ENCODE measurements at places on chromosomes 16 and 17.

DNA sequence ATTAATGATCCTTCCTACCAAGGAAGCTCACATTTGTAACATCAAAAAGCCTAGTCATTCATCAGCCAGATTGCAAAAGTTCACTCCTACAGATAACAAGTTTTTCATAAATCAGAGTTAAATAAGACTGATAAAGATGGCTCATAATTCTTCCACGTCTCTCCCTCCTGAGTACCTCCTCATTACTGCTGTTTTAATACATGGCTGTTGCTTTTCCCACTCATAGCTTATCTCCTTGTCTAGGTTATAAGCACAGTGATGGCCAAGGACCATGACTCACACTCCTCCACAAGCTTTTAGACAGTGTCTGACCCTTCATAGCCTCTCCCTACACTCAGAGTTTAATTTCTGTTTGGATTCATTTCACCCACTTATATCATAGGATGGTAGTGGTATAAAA is 100.9 kb upstream of the MON1B start:
- H3K27ac ChIP-seq = no peak overlapping the region
- no peak for DNase-seq
- H3K36me3 ChIP-seq = no peaks in the 10 kb centered on the region
- H3K27me3 ChIP-seq = no peaks in the 10 kb centered on the region
- no peaks in the 10 kb centered on the region for H3K4me1 ChIP-seq
- H3K4me3 ChIP-seq = no peak overlapping the region

DNA sequence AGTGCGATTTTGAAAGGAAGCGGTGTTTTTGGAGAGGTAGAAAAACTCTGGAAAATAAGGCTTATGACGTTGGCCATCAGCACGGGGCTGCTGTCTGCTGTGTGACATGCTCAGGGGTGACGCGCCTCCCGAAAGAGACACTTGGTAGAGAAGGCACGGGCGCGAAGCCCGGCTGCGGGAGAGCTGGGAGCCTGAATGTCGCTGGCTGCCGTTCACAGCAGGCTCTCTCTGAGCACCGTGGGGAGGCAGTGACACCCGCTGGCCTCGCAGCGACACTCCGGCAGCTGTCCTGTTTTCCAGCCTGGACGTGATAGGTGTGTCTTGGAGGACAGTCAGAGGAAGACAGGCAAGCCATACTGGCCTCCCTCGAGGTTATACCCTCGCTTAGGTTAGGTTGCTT is 759.1 kb upstream of the RBFOX1 start:
- H3K27me3 ChIP-seq = no peaks in the 10 kb centered on the region
- no peaks in the 10 kb centered on the region for H3K36me3 ChIP-seq
- no peak for DNase-seq
- no peaks in the 10 kb centered on the region for H3K4me1 ChIP-seq
- no peak overlapping the region for H3K4me3 ChIP-seq

- no peak overlapping the region for H3K4me3 ChIP-seq
- H3K4me1 ChIP-seq = no peaks in the 10 kb centered on the region
- no peak for DNase-seq
- no peak overlapping the region for H3K27ac ChIP-seq
- no peaks in the 10 kb centered on the region for H3K36me3 ChIP-seq
These were observed 43.6 kb downstream of the TOM1L2 start for GRCh38 chr17:17928398-17929287.

GRCh38 chr16:70706948-70707465 is 21.2 kb upstream of the MTSS2 start:
- no peak for DNase-seq
- H3K4me3 ChIP-seq = no peak overlapping the region
- H3K27me3 ChIP-seq = no peaks in the 10 kb centered on the region
- no peaks in the 10 kb centered on the region for H3K4me1 ChIP-seq
- no peak overlapping the region for H3K27ac ChIP-seq
- H3K36me3 ChIP-seq = no peaks in the 10 kb centered on the region

DNA sequence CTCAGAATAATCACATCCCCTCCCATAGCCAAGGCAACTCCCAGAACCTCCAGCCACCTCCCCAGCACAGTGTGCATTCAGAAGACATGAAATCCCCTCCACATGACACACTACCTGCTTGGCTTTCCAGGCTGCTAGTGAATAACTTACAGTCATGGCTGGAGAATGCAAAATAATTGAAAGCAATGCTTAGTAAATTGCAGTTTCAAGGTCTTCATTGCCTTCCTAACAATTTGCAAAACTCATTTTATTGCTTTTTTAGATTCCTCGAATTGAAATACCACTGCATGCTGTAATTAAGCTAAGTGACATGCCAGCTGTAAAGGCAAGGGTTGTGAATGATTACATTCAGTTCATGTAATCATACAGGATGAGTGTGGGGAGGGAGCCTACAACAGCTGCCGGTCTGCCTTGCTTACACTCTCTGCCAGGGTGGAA is 29.0 kb upstream of the HOXB13 start:
- no peak for DNase-seq
- H3K27ac ChIP-seq = no peak overlapping the region
- no peaks in the 10 kb centered on the region for H3K36me3 ChIP-seq
- H3K4me3 ChIP-seq = no peak overlapping the region

- H3K27me3 ChIP-seq = no peaks in the 10 kb centered on the region
- peaks cover 32% of the 10 kb centered on the region for H3K4me1 ChIP-seq
- H3K36me3 ChIP-seq = peaks cover 49% of the 10 kb centered on the region
- H3K4me3 ChIP-seq = peak within 1 kb of the TSS; percentile 98
- peak; percentile 87 for DNase-seq
- H3K27ac ChIP-seq = peak within 1 kb of the TSS; percentile 95
These were observed at the start of gene CD2BP2 for GRCh38 chr16:30355144-30355953. TSS of gene CD2BP2 (minus strand) at chr16:30355308. CDS start at chr16:30354681, 627 bp downstream.

- no peaks in the 10 kb centered on the region for H3K27me3 ChIP-seq
- no peak overlapping the region for H3K4me3 ChIP-seq
- peak overlapping the region; percentile 14 for H3K27ac ChIP-seq
- DNase-seq = no peak
- peaks cover 55% of the 10 kb centered on the region for H3K4me1 ChIP-seq
- peaks cover 30% of the 10 kb centered on the region for H3K36me3 ChIP-seq
These were observed 10.9 kb downstream of the HSPB9 start for GRCh38 chr17:42133461-42134041.

- H3K27ac ChIP-seq = peak overlapping the region; percentile 85
- DNase-seq = peak; percentile 76
- no peaks in the 10 kb centered on the region for H3K36me3 ChIP-seq
- no peaks in the 10 kb centered on the region for H3K27me3 ChIP-seq
- H3K4me1 ChIP-seq = peaks cover 53% of the 10 kb centered on the region
These were observed 1.2 kb upstream of the HEXIM1 start for GRCh38 chr17:45146890-45147580.

GRCh38 chr17:5563456-5563855 is 20.9 kb downstream of the NLRP1 start:
- no peak overlapping the region for H3K27ac ChIP-seq
- H3K4me1 ChIP-seq = no peaks in the 10 kb centered on the region
- no peak for DNase-seq
- peaks cover 48% of the 10 kb centered on the region for H3K36me3 ChIP-seq

DNA sequence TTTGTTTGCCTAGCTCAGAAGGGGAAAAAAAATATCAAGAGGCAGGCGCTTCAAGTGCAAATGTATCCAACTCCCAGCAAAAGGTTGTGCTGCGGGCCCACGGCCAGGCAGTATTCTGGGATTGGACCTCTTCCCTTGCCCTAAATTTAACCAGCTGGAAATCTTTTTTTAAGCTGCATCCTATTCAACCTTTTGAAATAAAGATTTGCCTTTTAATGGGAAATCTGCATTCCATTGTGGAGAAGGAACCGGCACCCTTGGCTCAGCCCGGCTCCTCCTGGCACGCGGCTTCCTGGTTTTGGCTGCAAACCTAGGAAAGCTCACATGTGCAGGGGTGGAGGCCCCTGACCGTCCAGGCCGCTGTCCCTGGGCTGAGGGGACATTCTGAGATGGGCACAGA is 38.8 kb upstream of the ENPP7 start:
- H3K4me1 ChIP-seq = no peaks in the 10 kb centered on the region
- no peaks in the 10 kb centered on the region for H3K27me3 ChIP-seq
- H3K27ac ChIP-seq = no peak overlapping the region
- no peaks in the 10 kb centered on the region for H3K36me3 ChIP-seq

- no peaks in the 10 kb centered on the region for H3K27me3 ChIP-seq
- no peak overlapping the region for H3K4me3 ChIP-seq
- H3K27ac ChIP-seq = no peak overlapping the region
- H3K36me3 ChIP-seq = no peaks in the 10 kb centered on the region
- peaks cover 8% of the 10 kb centered on the region for H3K4me1 ChIP-seq
These were observed 4.7 kb downstream of the SLC12A3 start for GRCh38 chr16:56869513-56870275.
